ENCODE measurements at places on chromosomes 3 and 15.
A peak's percentile ranks its signal among the peaks of the same experiment; 100 is the strongest.

DNA sequence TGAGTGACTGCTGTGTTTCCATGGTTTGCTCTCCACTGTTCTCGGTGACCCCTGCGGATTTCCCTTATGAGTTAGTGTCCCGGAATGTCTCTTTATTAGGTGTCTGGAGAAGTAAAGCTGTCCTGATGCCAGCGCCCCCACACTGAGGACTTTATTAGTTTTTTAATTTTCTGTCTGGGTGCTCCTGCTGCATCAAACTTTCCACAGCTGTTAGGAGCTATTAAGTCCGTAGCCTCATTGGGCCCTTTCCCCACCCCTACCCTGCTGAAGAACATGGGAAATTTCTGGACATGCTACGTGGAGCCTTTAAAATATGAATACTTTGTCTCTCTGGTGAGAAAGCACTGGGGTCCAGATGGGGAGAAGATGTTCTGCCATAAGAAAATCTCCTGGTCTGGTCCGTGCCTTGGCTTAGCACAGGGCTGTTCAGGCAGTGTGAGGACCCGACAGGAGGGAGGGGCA is 161.7 kb upstream of the HES1 start:
- DNase-seq, result no peak

GRCh38 chr15:36734366-36734765 is 154.9 kb downstream of the CDIN1 start:
- DNase-seq, result no peak

- no peak for DNase-seq
Observed at GRCh38 chr3:136457793-136458192, 207.7 kb downstream of the PCCB start.

DNA sequence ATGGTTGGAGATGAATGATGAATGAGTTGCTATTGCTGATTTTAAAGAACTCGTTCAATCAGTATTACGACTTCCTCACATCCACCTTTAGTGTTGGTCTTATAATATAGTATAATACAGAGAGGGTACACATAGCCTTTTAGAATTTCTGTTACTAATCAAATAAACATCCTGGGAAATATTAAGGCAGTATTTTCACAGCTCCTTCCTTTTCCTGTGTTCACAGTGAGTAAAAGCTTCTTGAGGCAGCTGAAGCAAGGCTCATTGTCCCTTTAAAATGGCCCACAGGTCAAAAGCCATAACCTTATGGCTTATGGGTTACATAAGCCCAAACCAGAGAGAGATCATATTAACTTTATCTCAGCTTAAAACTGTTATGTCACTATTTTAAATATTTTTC is 1.3 kb upstream of the BTLA start:
- DNase-seq, result no peak

DNA sequence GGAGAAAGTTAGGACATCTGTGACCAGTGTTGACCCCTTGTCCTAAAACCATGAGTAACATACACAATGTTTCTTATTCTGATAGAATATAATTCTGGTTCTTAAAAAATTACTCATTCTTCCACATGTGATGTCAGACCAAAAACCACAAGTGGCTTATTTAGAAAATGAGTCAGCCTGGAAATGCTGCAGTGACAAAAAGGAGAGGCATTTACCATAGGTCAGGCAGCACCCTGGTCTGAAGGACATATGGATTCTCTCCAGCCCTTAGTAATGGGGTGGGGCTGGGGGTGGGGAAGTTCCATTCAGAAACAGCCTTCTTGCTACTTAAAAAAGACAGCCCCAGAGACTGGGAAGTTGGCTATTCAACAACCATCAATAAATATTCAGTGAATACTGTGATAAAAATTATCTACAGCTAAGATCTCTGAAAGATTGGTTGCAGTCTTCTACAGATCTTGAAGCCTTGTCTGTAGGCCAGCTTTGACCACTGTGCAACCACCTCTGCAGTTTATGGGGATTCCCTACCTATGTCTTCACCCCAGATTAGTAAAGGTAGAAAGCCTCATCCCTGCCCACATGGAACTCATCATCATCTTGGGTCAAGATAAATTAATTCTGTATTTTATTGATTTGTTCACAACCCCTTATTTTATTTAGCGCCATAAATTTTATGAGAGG is 34.9 kb upstream of the TIMP4 start:
- peak; percentile 38 for DNase-seq

DNA sequence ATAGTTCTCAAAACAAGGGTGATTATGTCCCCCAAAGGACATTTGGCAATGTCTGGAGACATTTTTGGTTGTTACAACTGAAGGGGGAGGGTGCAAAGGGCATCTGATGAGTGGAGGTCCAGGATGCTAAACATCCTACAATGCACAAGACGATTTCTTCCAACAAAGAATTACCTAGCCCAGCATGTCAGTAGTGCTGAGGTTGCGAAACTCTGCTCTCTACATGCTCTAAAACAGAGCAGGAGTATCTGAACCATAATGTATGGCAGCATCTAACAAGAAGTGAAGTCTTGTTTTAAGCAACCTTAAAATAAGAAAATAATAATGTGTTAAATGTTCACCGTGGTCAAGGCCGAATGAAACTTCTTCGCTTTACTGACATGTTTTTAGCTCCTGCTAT is 7.0 kb downstream of the GYG1 start:
- DNase-seq, result no peak

- DNase-seq, result no peak
Observed at GRCh38 chr3:40961104-40961857, 238.0 kb upstream of the CTNNB1 start.

DNA sequence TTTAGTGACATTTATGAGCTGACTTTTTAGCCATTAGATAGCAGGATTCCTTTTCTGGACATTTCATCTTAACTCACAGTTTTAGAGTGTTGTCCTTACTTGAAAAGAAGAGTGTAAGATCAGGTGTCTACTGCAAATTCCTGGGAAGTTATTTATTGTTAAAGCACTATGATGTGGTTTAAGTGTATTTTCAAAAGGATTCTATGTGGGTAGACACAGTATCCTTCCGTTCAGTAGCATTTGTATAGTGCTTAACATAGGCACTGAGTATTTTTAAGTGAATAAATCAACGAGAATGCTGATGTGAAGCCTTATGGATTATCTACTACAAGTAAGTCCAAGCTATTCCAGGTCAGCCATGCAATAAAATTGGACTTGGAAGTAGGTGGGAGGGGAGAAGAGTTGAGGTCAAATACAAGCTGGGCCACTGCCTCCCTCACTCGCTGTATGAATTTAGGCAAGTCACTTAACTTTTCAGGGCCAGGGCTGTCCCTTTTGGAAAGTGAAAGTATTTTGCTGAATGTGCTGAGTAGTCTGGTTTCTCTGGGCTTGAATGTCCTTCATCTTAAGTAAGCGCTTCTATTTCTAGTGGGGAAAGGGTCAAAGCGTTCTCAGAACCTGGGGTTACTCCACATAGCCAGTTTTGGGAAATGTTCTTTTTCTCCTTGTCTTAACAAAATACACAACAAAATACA is 48.6 kb downstream of the GAP43 start:
- no peak for DNase-seq

DNA sequence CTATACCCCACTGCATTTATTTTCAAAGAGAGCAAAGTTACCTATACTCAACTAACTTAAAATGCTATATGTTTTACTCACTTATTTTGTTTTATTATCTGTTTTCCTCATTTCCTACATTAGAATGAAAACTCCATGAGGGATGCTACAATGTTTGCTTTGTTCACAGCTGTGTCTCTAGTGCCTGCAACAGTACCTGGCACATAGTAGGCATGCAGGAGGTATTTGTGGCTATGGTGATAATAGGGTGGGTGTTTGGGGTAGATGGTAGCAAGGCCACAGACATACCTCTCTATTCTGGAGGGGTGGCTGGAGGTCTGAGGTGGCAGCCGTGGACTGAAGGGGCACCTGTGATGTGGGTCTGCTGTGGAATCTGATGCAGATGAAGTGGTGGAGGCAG is 24.7 kb upstream of the SMAD6 start:
- no peak for DNase-seq

DNA sequence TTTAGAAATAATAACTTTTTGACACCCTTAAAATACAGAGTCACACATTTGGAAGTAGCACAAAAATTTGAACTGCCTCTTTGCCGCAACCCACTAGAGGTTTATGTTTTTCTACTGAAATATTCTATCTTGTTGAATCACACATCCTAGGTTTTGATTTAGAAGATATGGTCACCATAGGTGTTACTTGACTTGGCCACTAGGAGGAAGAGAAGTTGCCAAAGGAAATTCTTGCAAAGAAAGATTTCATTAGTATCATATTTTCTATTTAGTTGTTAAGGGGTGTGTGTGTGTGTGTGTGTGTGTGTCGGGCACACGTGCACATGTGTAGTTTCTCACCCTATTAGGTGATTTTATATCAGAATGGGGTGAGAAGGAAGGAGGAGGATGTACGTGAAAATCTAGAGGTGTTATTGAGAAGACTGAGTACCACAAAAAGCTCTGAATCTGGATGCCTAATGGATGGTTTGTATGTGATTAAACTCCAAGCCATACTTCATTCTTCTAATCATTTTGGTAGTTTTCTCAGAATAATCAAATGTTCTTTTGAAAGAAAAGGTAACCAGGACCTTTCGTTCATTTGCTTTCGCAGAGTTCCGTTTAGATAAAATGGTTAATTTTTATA is 31.5 kb downstream of the ZFAND6 start:
- peak; percentile 34 for DNase-seq

DNA sequence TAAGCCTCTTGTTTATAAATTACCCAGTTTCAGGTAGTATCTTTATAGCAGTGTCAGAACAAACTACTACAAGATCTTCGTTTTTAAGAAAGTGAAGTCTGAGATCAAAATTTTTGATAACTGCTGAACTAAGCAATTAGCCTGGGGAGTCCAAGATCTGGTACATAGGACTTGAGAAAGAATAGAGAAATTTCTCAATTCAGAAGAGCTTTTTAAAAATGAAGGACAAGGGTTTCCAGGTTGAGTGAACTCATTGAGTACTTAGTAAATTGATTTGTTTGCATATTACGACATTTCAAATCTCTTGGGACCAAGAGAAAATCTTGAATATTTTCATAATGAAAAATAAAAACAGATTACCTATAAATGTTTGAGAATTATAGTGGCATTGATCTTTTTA is 386.6 kb upstream of the THRB start:
- no peak for DNase-seq

DNA sequence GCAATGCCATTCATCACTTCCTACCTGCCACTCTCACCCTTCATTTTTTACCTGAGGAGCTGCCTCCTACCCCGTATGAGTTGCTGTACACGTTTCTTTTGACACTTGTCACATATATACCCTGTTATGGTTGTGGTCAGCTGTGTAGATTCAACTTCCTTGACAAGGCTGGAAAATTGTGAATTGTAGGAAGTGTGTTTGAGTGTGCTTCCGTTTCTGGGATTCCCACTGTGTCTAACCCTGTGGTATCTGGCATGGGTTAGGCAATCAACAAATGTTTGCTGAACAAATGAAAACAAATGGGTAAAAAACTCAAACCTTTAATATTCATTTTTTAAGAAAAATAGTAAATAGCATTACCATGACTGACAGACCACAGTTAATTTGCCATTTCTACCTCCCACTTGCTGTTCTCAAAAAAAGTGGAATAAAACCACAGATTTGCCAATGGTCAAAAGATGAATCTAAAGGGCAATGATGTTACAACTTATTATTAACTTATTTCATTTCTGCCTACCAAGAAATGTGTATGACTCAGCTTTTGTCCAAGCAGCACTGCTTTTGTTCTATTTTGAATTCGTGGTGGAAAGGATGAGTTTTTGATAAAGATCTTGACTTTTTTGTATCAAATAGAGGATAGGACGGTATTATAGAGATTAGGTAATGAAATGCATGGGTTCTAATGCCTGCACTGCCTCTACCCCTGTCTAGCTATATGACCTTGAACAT is 404.6 kb downstream of the LPP start:
- peak; percentile 32 for DNase-seq

GRCh38 chr3:15324379-15324808 is 8.0 kb downstream of the SH3BP5 start:
- no peak for DNase-seq

GRCh38 chr15:45630917-45631691 is 3.7 kb upstream of the SQOR start:
- no peak for DNase-seq

DNA sequence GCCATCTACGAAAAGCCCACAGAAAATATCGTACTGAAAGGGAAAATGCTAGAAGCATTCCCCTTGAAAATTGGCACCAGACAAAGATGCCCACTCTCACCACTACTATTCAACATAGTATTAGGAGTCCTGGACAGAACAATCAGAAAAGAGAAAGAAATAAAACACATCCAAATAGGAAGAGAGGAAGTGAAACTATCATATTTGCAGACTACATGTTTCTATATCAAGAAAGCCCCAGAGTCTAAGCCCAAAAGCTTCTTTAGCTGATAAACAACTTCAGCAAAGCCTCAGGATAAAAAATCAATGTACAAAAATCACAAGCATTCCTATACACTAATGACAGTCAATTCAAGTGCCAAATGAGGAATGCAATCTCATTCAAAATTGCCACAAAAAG is 15.6 kb downstream of the OR5K3 start:
- no peak for DNase-seq

- no peak for DNase-seq
Observed at GRCh38 chr15:88125576-88125975, 131.0 kb downstream of the NTRK3 start.

- no peak for DNase-seq
Observed at GRCh38 chr15:63764124-63764803, 69.5 kb downstream of the HERC1 start.

- DNase-seq, result peak; percentile 23
Observed at GRCh38 chr15:70555713-70556112, 207.6 kb downstream of the UACA start.

DNA sequence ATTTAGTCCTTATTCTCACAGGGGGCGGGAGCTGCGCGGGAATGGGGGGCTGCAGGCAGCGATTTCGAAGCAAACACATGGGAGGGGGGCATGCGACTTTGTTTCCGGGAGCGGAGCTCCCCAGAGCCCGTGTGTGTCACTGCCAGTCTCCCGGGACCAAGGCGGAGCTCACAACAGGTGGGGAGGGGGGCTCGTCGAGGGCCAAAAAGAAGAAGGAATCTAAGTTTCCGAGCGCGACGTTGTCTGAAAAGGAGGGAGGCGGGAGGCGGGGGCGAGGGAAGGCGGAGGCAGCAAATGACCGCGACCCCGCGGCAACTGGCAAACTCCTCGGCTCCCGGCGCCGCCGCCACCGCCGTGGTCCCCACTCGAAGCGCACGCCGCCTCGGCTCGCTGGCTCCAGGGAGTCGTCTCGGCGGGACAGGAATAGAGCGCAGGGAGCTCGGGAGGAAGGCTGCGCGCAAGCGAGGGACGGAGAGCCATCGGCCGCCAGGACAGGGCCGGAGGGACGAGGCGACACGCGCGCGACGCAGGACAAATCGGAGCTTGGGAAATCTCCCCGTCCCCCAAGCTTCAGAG is 1.4 kb downstream of the FOXP1 start:
- DNase-seq, result peak; percentile 85

All from KBM-7 (cell line).